ENCODE measurements at places on chromosomes 11 and 22. TPM values are rescaled to one million over a fixed set of nuclear protein-coding genes. Genes with fewer than 3 reads are reported as not detected.
A peak's percentile ranks its signal among the peaks of the same experiment; 100 is the strongest.

Gene OR51I1
- 0.26 TPM for total RNA-seq

Gene CBLIF
- total RNA-seq, result not detected

Gene HEPN1
- not detected for total RNA-seq

Gene KCNJ1
- not detected for total RNA-seq

Gene AGBL2
- 2.1 TPM for total RNA-seq

Gene HORMAD2
- total RNA-seq, result not detected

- peak; percentile 22 for DNase-seq
- H3K4me1 ChIP-seq, result no peaks in the 10 kb centered on the region
- H3K27ac ChIP-seq, result no peak overlapping the region
- H3K4me3 ChIP-seq, result no peak overlapping the region
Observed at GRCh38 chr11:25734591-25735211, 597.2 kb upstream of the ANO3 start.

DNA sequence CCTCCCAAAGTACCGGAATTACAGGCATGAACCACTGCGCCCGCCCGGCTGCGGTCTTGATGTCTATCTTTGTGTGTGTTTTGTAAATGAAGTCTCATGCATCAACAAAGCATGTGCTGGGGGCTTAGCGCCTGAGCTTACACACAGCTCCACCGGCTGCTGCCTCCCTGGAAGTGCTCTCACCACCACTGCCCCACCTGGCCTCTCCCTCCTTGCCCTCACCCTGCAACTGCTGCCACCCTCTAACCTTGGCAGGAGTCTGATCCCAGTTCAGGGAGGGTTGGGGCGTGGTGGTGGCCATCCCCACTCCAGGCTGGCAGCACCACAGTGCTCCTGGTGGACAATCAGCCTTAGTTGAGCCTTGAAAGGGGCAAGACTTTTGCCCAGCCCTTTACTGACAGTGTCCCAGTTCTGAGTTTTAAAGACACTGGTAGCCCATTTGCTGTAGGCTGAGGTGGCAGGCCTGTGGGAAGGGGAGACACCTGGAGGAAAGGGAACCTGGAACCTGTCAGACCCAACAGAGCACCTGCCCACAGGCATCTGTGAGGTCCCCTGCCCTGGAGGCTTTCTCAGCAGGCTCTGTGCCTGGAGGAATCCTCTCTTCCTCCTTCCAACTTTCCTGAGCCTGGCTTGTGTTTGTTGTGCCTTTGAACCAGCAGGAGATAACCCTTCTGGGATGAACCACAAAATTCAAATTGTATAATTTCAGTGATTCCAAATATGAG lies 42.4 kb upstream of the WEE1 start:
- H3K36me3 ChIP-seq, result no peaks in the 10 kb centered on the region
- no peak overlapping the region for H3K4me3 ChIP-seq
- H3K27me3 ChIP-seq, result no peaks in the 10 kb centered on the region
- no peak for DNase-seq
- H3K4me1 ChIP-seq, result peaks cover 13% of the 10 kb centered on the region
- H3K27ac ChIP-seq, result no peak overlapping the region

GRCh38 chr22:49657275-49657973 lies 170.2 kb downstream of the BRD1 start:
- no peaks in the 10 kb centered on the region for H3K36me3 ChIP-seq
- H3K27me3 ChIP-seq, result no peaks in the 10 kb centered on the region
- no peaks in the 10 kb centered on the region for H3K4me1 ChIP-seq
- H3K27ac ChIP-seq, result no peak overlapping the region

- no peak overlapping the region for H3K4me3 ChIP-seq
- no peaks in the 10 kb centered on the region for H3K4me1 ChIP-seq
- peaks cover 1% of the 10 kb centered on the region for H3K36me3 ChIP-seq
- H3K27ac ChIP-seq, result no peak overlapping the region
- DNase-seq, result no peak
Observed at GRCh38 chr11:59766542-59767224, 11.5 kb downstream of the STX3 start.

Data from fibroblast of lung (primary cell).